ENCODE measurements at places on chromosomes 6 and 20. TPM values are rescaled to one million over a fixed set of nuclear protein-coding genes. Genes with fewer than 3 reads are reported as not detected.

GRCh38 chr6:163743796-163744195, 329.3 kb downstream of the QKI start:
- H3K36me3 ChIP-seq = no peaks in the 10 kb centered on the region
- no peak overlapping the region for H3K4me3 ChIP-seq
- peaks cover 5% of the 10 kb centered on the region for H3K4me1 ChIP-seq
- H3K27ac ChIP-seq = no peak overlapping the region

Gene LINC00237
- total RNA-seq = not detected

DNA sequence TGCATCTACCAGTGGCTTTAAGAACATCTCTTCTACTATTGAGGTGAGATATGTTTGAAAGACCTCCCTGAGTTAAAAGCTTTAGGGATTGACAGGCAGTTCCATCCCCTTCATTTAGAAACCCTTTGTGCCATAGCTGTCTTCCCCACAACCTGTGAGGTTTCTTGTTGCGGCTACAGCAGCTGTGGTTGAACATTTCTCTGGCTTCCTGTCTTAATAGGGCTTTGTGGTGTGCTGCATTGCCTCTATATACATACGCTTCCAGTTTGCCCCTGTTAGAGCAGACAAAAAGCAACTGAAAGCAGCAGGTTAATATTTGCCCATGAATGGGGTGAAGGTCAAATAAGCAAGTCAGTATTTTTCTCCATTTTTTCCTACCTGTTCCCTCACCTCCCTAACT, 210.2 kb downstream of the TMEM200A start:
- H3K4me3 ChIP-seq = no peak overlapping the region
- H3K36me3 ChIP-seq = no peaks in the 10 kb centered on the region
- no peak for DNase-seq
- no peaks in the 10 kb centered on the region for H3K4me1 ChIP-seq
- no peaks in the 10 kb centered on the region for H3K27me3 ChIP-seq
- H3K27ac ChIP-seq = no peak overlapping the region

- no peaks in the 10 kb centered on the region for H3K36me3 ChIP-seq
- no peak overlapping the region for H3K4me3 ChIP-seq
- no peak for DNase-seq
- no peaks in the 10 kb centered on the region for H3K27me3 ChIP-seq
Observed at GRCh38 chr6:146915671-146916127, 288.5 kb upstream of the STXBP5 start.

- no peak overlapping the region for H3K27ac ChIP-seq
- H3K27me3 ChIP-seq = no peaks in the 10 kb centered on the region
- H3K4me1 ChIP-seq = no peaks in the 10 kb centered on the region
- peaks cover 6% of the 10 kb centered on the region for H3K36me3 ChIP-seq
- no peak for DNase-seq
Observed at GRCh38 chr6:138520463-138520862, 21.2 kb upstream of the NHSL1 start.

Gene TP53TG5
- total RNA-seq = not detected

DNA sequence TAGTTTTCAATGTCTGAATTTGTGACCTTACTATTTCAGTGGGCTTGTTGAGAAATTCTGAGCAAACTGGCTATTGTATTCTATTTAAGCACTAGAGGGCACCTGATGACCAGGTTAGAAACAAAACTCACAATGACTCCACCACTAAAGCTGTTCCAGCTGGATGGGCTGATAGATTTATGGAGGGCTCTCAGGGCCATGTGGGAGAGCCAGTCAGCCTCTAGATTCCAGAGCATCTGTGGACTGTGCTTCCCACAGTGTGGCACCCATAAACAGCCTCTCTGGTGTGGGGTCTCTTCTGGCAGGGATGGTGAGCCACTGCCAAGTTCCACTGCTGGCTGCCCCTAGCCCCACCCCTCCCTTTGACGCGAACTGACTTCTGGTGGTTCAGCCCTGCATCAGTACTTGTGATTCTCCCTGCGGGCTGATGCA, 29.2 kb downstream of the C6orf58 start:
- no peaks in the 10 kb centered on the region for H3K27me3 ChIP-seq
- DNase-seq = peak; percentile 35
- no peak overlapping the region for H3K27ac ChIP-seq
- no peaks in the 10 kb centered on the region for H3K4me1 ChIP-seq
- H3K36me3 ChIP-seq = no peaks in the 10 kb centered on the region

Gene F13A1
- total RNA-seq = 31.1 TPM

- H3K4me3 ChIP-seq = no peak overlapping the region
- H3K36me3 ChIP-seq = no peaks in the 10 kb centered on the region
- DNase-seq = no peak
- no peaks in the 10 kb centered on the region for H3K27me3 ChIP-seq
- H3K4me1 ChIP-seq = no peaks in the 10 kb centered on the region
Observed at GRCh38 chr6:65610746-65611145, 96.3 kb downstream of the EYS start.

Gene NNAT
- 1.9 TPM for total RNA-seq

GRCh38 chr6:129659590-129660345, 50.2 kb downstream of the ARHGAP18 start:
- H3K4me3 ChIP-seq = no peak overlapping the region
- H3K27me3 ChIP-seq = no peaks in the 10 kb centered on the region
- H3K36me3 ChIP-seq = no peaks in the 10 kb centered on the region
- H3K4me1 ChIP-seq = no peaks in the 10 kb centered on the region
- H3K27ac ChIP-seq = peak overlapping the region; percentile 1

DNA sequence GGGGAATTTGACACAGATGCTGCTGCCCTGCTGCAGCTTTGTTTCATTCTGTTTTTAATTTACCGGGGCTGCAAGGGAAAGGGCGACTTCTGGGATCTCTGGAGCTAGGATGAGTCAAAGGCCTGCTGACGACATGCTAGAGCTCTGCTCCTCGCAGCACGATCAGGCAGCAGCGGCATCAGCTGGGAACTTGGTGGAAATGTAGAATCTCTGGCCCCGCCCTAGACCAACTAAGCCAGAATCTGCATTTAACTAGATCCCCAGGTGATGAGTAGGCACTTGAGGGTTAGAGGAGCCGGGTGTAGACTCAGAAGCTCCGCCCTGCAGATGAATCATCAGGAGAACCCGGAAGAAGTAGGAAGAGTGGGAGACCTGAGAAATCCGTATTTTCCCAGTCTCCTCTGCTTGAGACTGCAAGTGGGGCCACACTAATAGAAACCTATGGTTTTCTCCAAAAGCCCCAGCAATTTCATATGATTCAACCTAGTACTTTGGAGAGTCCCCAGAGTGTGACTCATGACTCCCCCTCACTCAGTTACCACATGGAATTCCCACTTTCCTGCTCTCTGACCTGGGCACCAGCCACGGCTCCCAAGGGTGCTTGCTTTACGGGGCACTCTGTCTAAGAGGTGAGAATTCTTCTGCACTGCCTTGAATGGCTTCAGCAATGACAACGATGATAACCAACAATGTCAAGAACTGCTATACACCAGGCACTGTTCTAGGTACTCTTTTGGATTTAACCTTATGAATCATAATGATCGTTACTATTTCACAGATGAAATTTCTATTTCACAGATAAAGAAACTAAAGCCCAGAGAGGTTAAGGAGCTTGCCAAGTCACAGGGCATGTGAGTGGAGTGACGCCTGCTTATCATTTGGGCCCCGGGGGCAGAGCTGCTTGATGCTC, 18.1 kb downstream of the TUBB2B start:
- H3K27ac ChIP-seq = no peak overlapping the region
- no peaks in the 10 kb centered on the region for H3K36me3 ChIP-seq
- no peaks in the 10 kb centered on the region for H3K4me1 ChIP-seq
- no peaks in the 10 kb centered on the region for H3K27me3 ChIP-seq
- H3K4me3 ChIP-seq = no peak overlapping the region
- peak; percentile 13 for DNase-seq

GRCh38 chr6:45667300-45667699, 289.6 kb upstream of the SUPT3H start:
- peaks cover 5% of the 10 kb centered on the region for H3K27me3 ChIP-seq
- H3K4me3 ChIP-seq = no peak overlapping the region
- peaks cover 4% of the 10 kb centered on the region for H3K4me1 ChIP-seq
- H3K36me3 ChIP-seq = no peaks in the 10 kb centered on the region

All from lung (tissue), 17 donors.